HFFc6 (cell line): ENCODE measurements at places on chromosomes 3 and 15.

- no peak for DNase-seq
- no peak overlapping the region for H3K27ac ChIP-seq
- H3K36me3 ChIP-seq, result no peaks in the 10 kb centered on the region
- H3K27me3 ChIP-seq, result no peaks in the 10 kb centered on the region; the same call in none of the 2 replicates
Observed at GRCh38 chr15:47890397-47891150, 173.3 kb downstream of the SEMA6D start.

- H3K4me3 ChIP-seq, result no peak overlapping the region
- no peak for DNase-seq
- peaks cover 5% of the 10 kb centered on the region; the same call in 1 of the 2 replicates for H3K4me1 ChIP-seq
- H3K27ac ChIP-seq, result no peak overlapping the region
Observed at GRCh38 chr15:44186705-44187104, 8.4 kb downstream of the FRMD5 start.

DNA sequence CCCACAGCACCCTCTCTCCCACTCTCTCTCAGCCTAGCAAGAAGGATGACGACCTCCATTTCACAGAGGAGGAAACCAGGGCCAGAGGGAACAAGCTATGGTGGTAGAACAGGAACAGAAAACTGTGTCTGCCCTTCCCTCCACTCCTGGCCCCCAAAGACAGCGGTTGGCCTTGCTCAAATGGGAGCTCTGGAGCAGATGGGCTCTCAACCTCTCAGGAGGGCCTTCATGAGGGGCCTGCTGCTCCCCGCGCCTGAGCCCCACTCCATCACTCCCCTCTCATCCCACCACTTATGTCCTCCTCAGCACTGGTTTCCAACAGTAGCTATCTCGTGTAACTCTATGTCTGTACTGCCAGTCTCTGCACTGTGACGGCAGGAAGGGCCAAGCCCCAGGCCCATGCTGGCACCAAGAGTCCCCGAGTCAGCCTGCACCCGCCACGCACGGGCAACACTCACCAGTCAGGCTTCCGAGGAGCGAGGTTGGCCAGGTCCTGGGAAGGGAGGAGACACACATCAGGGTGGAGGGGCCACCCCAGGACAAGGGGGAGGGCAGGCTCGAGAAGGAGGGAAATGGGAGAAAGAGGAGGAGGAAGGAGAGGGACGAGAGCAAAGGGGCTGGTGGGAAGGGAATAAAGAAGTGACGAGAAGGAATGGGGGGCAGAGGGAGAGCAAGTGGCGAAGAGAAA, 45.5 kb downstream of the PTH1R start:
- no peak overlapping the region for H3K4me3 ChIP-seq
- peaks cover 28% of the 10 kb centered on the region for H3K36me3 ChIP-seq
- peaks cover 17% of the 10 kb centered on the region for H3K4me1 ChIP-seq
- no peak for DNase-seq
- H3K27me3 ChIP-seq, result no peaks in the 10 kb centered on the region; the same call in 1 of the 2 replicates

- DNase-seq, result no peak
- H3K27me3 ChIP-seq, result peaks cover 4% of the 10 kb centered on the region
- H3K27ac ChIP-seq, result no peak overlapping the region
- peaks cover 8% of the 10 kb centered on the region; the same call in 1 of the 2 replicates for H3K36me3 ChIP-seq
- peaks cover 9% of the 10 kb centered on the region for H3K4me1 ChIP-seq
- no peak overlapping the region for H3K4me3 ChIP-seq
Observed at GRCh38 chr3:184582646-184583577, 21.3 kb downstream of the EPHB3 start.

- no peaks in the 10 kb centered on the region for H3K27me3 ChIP-seq
- no peaks in the 10 kb centered on the region for H3K4me1 ChIP-seq
- H3K27ac ChIP-seq, result no peak overlapping the region
- H3K36me3 ChIP-seq, result no peaks in the 10 kb centered on the region
Observed at GRCh38 chr15:97729270-97729669, 231.2 kb upstream of the ARRDC4 start.

DNA sequence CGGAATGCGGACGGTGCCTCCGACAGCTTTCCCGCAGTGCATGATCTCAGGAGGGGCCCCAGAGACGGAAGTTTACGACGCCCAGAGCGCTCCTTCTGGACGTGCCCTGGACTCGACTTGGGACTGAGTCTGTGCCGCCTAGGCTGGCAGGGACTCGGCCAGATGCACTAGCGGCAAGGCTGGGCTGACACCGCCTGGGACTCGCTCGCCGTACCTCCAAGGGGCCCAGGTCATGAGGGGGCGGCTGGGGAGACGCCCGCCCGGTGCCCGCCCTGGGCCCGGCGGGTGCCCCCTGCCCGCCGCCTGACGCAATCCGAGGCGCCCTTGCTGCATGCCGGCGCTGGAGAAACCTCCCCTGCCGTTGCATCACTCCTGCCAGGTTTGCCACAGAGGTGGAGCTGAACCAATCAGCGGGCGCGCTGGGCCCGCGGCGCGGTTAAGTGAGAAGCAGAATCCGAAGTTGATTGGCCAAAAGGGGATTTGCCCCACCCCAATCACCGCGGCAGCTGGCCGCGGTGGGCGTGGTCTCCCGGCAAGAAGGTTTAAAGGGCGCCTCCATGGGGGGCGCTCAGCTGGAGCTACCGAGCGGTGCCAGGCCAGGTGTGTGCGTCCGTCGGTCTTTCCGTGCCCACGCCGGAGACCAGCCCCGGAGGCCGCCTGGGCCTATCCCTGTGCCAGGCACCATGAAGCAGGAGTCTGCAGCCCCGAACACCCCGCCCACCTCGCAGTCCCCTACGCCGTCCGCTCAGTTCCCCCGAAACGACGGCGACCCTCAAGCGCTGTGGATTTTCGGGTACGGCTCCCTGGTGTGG, at the start of gene CHAC1:
CHAC1 (plus strand) TSS at position 571 of the 812 bp plus-strand sequence; CDS start at position 684, 113 bp downstream.
- H3K27me3 ChIP-seq, result peaks cover 2% of the 10 kb centered on the region
- peaks cover 5% of the 10 kb centered on the region; the same call in 1 of the 2 replicates for H3K36me3 ChIP-seq
- peak within 1 kb of the TSS; percentile 83 for H3K27ac ChIP-seq
